ENCODE measurements at places on chromosomes 13 and 19. TPM values are rescaled to one million over a fixed set of nuclear protein-coding genes. Genes with fewer than 3 reads are reported as not detected.

The SSC5D gene
- 1.1 TPM for polyA plus RNA-seq

The ADM5 gene
- polyA plus RNA-seq: 1.3 TPM

- DNase-seq: no peak
These were observed 1032.2 kb upstream of the SLC10A2 start for GRCh38 chr13:104098421-104098820.

DNA sequence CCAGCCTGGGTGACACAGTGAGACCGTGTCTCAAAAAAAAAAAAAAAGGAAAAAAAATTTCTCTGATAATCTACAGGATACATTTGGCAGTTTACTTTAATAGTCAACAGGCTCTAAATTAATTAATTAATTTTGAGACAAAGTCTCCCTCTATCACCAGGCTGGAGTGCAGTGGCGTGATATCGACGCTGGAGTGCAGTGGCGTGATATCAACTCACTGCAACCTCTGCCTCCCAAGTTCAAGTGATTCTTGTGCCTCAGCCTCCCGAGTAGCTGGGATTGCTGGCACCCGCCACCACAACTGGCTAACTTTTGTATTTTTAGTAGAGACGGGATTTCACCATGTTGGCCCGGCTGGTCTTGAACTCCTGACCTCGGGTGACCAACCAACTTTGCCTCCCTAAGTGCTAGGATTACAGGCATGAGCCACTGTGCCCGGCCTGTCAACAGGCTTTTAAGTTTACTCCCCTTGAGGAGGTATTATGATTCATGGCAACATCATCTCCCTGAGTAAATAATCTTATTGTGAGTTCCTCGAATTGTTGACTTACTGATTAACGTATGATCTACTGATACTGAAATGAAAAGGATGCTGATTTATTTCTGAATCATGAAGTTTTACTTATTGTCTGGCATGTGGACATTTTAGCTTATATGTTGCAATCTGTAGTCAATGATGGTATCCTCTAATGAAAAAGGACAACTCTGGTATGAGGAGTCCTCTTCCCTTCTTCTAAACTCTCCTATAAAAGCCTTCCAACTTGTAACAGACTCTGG is 21.3 kb upstream of the MTRF1 start:
- no peak for DNase-seq

DNA sequence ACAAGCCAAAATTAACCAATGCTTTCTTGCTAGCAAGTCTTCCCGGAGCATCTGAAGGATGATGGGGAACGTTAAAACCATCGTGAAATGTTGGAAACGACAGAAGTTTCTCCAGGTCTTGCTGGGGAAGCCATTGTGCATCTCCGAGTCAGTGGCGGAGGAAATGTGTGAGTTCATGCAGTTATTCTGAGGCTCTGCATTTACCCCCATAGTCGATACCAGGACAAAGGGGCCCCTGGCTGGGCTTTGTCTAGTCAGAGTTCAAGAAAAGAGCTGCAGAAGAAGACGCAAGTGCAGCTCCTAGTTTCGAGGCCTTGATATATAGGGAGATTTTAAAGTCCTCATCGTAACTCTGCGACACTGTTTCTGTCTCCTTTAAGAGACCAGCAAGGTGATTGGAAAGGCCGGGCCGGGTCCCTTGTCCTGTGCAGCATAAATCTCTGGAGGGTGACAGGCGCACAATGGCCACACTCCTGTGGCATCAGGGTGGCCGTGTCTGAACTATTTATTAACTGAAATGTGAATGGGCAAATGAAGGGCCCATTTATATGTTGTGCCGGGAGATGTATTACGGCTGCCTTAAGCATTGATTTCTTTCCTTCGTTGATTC is 172.0 kb downstream of the TEX29 start:
- no peak for DNase-seq

DNA sequence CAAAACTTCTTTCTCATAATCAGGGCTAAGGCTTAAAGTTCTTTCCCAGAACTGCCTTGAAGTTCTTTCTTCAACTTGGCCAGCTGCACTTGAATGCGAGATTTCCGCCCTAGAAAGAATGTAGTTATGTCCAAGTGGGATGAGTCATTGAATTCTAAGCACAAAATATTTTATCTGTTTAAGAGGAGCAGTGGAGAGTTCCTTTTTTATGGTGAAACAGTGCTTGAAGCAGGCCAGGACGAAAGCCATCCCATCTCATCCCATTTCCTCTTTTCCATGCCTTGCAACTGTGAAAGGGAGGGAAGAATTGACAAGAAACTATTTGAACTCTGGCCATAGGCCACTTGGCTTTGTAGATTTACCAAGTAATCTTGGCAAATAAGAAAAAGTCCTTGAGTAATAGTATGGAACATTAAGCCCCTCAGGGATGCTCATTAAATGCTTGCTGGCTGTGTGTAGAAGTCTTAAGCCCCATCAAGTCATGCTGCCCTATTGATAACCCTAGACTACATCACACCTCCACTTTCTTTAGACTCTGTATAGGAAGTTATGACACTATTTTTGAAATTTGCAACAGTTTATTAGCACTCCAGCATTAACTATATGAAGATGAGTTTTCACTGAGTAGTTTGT is 174.5 kb downstream of the KCTD12 start:
- no peak for DNase-seq

DNA sequence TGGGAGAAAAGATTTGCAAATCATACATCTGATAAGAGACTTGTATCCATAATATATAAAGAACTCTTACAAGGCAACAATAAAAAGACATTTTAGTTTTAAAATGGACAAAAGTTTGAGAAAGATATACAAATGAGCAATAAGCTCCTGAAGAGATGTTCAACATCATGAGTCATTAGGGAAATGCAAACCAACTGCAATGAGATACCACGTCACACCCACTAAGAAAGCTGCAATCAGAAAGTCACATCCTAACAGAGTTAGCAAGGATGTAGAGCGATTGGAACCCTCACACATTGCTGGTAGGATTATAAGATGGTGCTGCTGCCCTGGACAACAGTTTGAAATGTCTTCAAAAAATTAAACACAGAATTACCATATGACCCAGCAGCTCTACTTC is 50.3 kb downstream of the GSX1 start:
- no peak for DNase-seq

Data from left kidney (tissue), 8 donors.